ENCODE measurements at places on chromosomes 13 and 19.
A peak's percentile ranks its signal among the peaks of the same experiment; 100 is the strongest.

DNA sequence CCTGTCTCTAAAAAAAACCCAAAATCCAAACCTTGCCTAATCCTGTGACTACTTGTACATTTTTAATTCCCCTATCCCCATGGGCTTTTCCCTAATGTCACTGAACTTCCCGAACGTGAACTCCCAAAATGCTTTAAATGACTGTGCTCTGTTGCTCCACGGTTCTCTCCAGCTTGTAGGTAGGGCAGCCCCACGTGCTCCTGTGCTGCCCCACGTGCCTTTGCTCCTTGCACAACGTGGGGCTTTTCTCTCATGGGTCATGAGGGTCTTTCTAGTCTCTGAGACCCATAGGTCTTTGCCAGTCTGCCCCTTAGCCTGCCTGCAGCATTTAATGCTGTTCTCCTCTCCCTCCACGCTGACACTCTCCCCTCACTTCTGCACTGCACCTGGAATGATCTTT lies 122.0 kb downstream of the SHISA2 start:
- DNase-seq = no peak

DNA sequence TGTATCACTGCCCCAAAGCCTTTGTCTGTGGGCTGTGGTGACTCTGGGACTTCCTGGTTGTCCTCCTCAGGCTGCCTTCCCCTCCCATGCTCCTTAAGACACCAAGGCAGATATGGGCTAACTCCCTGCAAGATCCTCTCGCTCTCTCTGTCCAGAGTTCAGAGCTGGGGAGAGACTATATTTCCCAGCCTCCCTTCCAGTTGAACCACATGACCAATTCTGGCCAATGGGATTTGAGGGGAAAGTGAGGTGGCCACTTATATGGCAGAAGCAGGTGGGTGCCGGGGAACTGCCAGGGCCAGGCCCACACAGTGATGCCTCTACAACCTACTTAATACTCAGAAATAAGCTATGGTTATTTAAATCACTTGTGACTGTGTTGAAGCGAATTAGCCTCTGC lies 16.2 kb upstream of the ANGPTL8 start:
- DNase-seq = no peak

DNA sequence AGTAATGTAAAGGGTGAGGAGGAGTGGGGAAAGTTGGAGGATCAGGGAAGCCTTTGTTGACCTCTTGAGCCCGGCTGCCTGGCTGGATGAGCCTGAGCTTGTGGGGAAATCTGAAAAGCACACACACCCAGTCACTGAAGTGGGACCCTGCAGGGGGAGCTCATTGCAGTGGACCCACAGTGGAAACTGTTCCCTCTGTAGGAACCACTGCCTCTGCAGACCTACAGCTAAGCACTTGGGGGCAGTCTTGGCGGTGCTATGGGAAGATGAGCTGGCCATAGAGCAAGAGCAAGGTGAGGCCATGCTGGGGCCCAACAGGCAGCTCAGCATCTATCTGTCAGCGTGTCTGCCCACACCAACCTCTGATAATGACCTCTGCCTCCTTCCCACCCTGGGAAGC lies 294.8 kb downstream of the TSHZ3 start:
- peak; percentile 70 for DNase-seq

DNA sequence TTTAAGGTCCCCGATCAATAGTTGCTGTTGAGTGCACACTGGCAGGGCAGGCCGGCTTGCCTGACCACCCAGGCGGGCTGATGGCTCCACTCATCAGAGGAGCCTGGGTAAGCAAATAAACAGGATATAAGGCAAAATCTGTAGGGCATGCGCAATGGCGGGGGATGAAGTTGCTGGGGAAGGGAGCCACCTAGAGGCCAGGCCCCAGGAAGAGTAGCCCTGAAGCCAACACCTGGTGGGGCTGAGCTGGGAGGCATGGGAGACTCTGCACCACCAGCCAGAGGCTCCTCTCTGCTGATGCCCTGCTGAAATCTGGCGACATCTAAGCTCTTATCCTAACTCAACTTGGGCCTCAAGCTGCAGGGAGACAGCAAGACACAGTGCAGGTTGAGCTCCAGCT lies 324.3 kb downstream of the ZNF536 start:
- peak; percentile 90 for DNase-seq

GRCh38 chr13:98994896-98995295 lies 17.0 kb upstream of the DOCK9 start:
- no peak for DNase-seq

GRCh38 chr19:4506449-4507149 lies 11.7 kb downstream of the PLIN4 start:
- no peak for DNase-seq

DNA sequence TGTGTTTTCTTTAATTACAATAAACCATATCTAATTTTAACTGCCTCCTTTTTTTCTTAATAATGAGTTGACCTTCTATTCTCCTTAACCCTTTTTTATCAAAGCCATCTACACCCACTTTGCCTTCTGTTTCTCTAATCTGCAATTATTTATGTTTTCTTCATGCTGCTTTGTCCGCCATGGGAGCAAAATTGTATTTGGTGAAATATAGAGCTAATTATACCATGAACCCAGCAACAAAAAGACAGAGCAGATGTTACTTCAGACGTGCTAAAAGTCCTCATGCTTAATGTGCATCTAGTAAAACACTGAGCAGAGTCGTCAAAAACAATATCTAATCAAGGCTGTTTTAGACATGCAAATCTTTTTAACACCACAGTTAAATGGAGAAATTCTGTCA lies 264.7 kb downstream of the DACH1 start:
- DNase-seq = no peak
